ENCODE measurements at places on chromosomes 2 and 18.

DNA sequence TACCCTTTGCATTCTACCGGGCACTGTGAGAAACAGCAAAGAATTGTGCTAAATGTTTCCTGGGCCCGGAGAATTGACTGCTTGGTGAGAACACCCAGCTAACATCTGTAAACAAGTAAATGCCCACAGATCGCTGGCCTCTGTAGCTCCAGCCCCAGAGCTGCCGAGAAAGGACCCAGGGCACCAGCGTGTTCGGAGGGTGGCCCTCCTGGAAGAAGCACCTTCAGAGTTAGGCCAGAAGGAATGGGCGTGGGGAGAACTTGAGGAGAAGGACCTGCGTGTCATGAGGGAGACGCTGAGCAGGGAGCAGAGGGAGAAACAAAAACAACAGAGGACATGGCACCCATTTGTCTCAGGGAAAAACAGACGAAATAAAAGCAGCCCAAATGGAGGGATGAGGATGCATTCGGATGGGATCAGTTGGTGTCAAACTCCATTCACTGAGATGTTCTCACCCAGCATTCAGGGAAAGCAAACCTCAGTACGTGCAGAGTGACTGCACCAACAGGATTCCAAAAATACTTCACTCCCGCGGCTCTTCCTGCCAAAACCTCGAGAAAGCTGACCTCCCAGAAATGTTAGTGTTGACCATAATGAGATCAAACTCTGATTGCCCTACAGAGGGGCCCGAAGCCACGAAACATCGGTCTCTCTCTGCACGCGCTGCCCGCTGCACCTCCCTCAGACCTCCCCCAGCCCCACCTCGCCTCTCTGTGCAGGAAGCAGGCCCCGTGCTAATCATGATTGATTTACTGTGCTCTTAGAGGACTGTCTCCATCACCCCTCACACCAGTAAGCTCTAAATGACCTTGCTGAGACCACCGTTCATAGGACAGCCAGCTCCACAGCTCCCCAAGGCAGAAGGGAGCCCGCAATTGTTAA, 376.3 kb upstream of the SALL3 start:
- DNase-seq, result no peak

DNA sequence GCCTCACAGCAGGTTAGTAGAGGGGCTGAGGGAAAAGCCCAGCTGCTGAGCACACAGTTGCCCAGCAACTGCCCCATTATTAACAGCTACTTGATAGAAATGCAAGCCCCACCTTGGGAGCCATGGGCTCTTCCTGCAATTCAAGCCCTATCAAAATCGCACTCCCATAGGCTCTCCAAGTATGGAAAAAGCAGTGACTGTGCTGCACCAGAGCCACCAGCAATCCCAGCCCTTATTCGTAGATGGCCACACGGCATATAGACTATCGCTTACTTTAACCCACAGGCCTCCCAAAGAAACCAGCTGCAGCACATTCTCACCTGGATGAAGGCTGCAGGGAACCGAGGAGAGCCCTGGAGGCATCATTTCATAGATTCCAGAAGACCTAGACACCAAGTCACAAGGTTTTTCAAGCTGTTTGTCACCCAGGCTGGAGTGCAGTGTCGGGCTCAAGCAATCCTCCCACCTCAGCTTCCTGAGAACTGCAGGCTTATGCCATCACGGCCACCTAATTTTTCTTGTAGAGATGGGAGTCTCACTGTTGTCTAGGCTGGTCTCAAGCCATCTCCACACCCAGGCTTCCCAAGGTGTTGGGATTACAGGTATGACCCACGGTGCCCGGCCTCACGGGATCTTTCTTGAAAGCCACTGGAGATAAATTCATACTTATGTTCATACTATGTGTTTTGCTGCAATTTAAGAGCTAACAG, 11.3 kb downstream of the NCL start:
- no peak for DNase-seq

- no peak for DNase-seq
Observed at GRCh38 chr2:37711831-37712230, 40.4 kb upstream of the CDC42EP3 start.

DNA sequence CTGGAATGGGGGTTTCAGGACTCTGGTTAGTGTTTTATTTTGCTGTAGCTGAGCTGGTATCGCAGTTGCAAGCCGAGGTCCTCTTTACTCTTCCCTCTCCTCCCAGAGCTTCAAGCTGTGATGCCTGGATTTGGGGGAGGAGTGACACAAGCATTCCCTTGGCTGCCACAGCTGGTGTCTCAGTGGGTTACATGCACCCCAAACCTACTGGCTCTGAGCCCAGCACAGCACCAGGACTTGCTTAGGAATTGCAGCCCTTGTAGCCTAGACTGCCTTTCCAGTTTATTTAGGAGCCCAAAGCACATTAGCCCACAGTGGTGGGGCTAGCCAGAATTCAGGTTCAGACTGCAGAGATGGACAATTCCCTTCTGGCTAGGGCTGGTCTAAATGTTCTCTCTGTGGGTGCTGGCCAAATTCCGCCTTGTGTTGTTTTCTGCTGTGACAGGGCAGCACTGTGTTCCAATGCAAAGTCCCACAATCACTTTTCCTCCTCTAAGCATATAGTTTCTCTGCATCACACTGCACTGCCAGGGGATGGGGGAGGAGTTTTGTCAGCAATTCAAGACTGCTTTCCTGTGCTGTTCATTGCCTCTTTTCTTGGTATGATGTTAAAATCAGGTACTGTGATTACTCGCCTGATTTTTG, 122.8 kb downstream of the SLC4A10 start:
- DNase-seq, result no peak

DNA sequence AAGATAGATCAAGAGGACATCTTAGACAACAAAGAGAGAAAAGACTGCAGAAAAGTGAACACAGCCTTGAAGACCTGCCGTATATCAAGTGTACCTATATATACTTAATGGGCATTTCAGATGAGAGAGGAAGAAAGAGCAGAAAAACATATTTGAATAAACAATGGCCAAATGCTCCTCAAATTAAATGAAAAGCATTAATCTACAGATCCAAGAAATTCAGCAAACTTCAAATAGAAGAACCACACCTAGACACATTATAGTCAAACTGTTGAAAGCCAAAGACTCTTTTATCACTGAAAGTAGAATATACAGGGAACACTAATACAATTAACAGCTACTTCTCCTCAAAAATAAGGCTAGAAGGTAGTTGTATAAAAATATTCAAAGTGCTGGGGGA, 18.7 kb upstream of the TTL start:
- no peak for DNase-seq

GRCh38 chr2:73917696-73918207, 8.9 kb upstream of the DGUOK start:
- DNase-seq, result no peak

DNA sequence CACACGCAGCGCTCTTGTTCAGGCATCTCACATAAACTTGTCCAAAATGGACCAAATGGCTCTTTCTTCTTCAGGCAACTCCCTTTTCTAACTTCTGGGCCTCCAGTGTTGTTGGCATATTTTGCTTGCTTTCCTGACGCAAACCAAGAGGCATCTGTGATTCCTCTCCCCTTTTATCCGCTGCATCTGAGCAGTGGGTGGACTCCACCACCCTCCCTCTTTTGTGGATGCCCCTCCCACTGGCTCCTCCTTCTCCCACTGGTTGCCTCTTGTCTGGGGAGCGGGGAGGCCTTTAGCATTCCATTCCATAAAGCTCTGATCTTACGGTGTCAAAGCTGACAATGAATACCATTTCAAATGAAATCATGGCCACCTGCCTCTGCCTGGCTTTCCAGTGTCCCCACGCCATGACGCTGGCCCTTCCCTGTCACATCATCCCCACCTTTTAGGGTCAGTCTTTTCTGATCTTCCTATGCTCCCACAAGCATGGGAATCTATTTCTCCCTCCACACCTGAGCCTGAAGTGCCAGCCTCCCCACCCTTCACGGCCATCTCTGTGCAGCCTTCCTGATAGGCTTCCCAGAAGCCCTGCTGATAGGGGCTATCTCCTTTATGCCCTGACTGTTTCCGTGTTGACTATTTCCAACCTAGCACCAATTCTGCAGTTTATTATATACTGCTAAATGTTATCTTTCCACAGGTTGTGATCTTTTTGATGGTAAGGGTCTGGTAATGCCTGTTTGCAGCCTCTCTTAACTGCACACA, 51.5 kb downstream of the RPL37A start:
- no peak for DNase-seq

DNA sequence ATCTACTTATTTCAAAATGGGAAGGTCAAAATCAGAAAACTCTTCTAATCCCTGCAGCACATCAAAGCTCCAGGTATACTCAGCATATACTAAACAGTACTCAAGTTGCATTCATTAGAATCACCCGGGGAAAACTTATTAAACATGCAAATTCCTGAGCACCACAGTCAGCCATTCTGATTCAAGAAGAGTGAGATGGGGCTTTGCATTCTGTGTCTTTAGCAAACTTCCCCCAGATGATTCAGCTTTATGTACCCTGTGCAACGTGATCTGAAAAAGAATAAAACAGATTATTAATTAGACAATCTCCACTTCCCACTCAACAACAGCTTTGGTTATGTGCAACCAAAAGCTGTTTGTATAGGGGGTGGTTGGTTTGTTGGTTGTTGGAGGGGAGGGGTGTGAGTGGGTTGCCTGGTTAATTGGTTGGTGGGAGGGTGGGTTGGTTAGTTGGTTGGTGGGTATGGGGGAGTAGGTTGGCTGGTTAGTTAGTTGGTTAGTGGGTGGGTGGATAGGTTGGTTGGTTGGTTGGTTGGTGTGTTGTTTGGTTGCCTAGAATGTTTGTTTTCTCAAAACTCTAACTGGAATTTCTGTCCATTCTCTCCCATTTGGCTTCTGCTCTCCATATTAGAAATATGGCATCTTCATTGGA, 112.5 kb upstream of the AGAP1 start:
- no peak for DNase-seq

DNA sequence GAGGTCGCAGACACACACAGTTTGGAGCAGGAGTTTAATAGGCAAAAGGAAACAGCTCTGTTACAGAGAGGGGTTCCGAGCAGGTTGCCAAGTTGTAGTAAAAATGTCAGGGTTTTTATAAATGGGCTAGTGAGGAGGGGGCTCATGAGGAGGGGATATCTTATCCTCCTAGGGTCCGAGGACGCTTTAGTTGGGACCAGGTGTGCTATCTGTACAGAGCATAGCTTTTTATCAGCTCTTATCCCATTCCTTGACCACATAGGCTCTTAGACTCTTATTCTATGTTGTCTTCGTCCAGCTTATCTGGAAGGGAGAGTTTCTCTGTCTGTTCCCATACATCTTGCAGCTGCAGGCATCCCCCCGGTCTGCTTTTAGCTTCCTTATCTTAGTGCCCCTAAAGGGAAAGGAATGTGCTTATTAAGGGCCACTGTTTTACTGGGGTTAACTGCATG, 44.7 kb downstream of the PDK1 start:
- no peak for DNase-seq

GRCh38 chr2:21047141-21048009, 3.5 kb upstream of the APOB start:
- DNase-seq, result no peak

GRCh38 chr2:168699844-168700417, 102.5 kb upstream of the NOSTRIN start:
- DNase-seq, result no peak

- no peak for DNase-seq
Observed at GRCh38 chr2:224219781-224220180, 180.7 kb upstream of the SERPINE2 start.

GRCh38 chr2:119333360-119333759, 33.3 kb downstream of the C2orf76 start:
- no peak for DNase-seq

- no peak for DNase-seq
Observed at GRCh38 chr2:175811971-175812370, 190.1 kb downstream of the LNPK start.

GRCh38 chr2:105739426-105739825, 5.3 kb upstream of the NCK2 start:
- DNase-seq, result no peak

- no peak for DNase-seq
Observed at GRCh38 chr2:7774481-7774880, 857.3 kb downstream of the RNF144A start.

DNA sequence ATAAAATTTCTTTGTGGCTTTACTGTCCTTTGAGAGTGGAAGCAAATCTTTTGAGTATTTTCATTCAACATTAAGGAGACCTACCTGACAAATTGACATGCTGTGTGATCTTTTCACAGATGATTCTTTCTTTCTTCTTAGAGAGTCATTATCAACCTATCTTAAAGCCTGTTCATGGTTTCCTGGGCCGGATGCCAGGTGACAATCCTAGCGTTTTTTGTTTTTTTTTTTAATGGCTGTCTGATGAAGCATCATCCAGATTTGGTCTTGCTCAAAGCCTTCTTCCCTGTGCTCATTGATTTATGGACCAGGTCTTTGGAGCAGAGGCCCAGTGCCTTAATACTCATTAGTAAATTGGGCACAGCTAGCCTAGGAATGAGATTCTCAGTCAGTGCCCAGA, 9.8 kb upstream of the MGAT5 start:
- no peak for DNase-seq

- peak; percentile 2 for DNase-seq
Observed at GRCh38 chr2:189751080-189751658, 11.4 kb downstream of the OSGEPL1 start.

DNA sequence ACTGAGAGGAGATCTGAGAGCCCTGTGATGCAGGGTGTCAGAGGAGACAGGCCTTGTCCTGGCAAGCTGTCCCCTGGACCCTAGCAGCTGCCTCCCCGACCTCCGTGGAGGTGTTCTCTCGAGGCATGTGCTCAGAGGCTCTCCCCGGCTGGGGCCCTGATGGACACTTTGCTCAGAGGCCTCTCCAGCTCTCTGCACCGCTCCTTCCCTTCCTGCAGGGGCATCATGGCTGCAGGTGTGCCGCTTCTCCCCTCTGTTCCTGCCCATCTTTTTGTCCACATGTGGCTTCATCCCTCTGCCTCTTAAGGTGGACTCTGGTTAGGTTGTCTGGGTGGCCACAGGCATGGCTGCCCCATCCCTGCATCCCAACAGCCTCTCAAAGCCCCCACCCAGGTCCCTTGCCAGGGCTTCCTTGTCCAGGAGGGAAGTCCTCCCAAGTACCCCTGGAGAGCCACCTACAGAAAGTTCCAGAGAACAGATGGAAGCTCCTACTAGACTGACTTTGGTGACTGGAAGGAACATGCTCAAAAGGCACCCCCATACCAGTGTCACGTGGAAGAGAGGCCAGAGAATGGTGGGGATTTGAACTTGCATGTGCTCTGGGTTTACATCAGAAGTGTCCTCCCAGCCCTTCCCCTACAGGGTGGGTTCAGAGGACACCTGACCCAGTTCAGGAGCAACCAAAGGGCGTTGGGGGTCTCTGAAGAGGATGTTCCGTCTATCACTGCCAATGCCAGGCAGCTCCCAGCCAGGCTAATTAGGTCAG, 120.4 kb downstream of the KLHL29 start:
- no peak for DNase-seq

DNA sequence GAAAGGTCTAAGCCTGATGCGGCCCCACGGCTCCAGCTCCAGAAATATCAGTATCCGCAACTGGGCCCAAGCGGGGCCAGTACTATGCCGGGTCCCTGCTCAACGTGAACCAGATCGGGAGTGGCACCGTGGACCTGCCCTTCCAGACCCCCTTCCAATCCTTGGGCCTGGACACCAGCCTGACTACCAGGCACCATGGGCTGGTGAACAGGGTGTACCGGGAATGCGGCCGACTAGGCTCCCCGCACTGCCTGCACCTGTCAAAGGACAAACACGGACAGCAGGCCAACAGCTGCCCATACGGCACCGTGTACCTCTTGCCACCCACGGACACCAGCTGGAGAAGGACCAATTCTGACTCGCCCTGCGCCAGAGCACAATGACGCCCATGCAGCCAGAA, 1196.9 kb upstream of the CHAC2 start:
- DNase-seq, result no peak

GRCh38 chr2:67471681-67472080, 74.5 kb downstream of the ETAA1 start:
- DNase-seq, result no peak

GRCh38 chr2:232884549-232885263, 14.6 kb downstream of the SNORC start:
- no peak for DNase-seq

GRCh38 chr18:41969881-41970280, 14.8 kb downstream of the PIK3C3 start:
- DNase-seq, result no peak

Data from activated CD4-positive, CD25-positive, alpha-beta regulatory T cell treated with anti-CD3 and anti-CD28 coated beads, Interleukin-2, amount 50 U/mL, for 16 hours (primary cell).